T1000 (cell line): ENCODE measurements at places on chromosomes 3 and 15.
A peak's percentile ranks its signal among the peaks of the same experiment; 100 is the strongest.

GRCh38 chr3:159733194-159733860 is 255.3 kb upstream of the IL12A start:
- no peak for DNase-seq

GRCh38 chr3:189712906-189713483 is 81.8 kb downstream of the TP63 start:
- DNase-seq: no peak

DNA sequence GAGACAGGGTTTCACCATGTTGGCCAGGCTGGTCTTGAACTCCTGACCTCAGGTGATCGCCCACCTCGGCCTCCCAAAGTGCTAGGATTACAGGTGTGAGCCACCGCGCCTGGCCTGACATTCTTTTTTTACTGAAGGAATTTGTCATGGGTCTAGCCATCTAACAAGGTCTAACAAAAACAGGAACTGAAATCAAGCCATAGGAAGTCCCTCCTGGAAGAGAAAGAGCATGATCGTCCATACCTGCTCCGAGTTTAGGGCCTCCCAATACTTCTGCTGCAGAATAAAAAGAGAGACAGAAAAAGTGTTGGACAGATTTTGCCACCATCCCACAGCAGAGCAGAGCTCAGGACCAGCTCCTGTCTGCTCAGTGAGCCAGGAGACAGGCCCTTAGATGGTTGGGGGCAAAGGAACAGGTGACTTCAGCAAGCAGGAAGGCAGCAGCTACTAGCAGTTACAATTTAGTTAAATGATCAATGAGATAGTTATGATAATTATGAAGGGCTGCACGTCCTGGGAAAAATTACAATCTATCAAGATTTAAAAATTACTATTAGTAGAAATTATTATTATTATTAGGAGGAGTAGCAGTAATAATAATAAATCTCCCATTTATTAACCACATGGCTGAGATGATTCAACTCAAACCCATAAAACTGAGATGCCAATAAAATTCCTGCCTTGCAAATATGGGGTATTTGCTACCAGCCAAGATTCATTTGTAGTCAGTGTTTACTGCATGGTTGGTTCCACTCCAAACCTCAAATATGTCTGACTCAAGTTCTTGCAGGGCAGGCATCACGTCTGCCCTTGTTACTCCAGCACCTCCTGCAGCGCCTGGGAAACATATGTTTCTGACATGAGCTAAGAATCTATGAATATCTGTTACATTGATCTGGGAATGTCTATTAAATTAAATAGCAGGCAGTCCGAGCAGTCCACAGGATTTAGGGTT is 40.1 kb downstream of the TMEM44 start:
- peak; percentile 75 for DNase-seq

DNA sequence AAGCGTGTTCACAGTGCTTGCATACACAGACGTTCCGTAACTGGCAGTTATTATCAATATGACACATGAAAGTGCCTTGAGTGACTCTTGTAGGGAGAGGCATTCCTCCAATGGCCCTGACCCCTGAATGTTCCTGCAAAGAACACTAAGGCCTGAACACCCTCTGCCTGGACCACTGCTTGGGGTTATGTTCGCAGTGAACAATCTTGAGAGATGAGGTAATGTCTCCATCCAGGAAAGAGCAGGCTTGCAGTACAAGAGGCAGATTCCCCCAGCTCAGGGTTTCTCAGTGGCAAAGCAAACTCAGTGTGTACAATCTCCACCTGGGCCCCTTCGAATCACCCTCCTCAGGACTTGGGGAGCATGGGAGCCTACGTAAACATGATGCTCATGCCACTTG is 324.6 kb downstream of the MAGI1 start:
- no peak for DNase-seq

DNA sequence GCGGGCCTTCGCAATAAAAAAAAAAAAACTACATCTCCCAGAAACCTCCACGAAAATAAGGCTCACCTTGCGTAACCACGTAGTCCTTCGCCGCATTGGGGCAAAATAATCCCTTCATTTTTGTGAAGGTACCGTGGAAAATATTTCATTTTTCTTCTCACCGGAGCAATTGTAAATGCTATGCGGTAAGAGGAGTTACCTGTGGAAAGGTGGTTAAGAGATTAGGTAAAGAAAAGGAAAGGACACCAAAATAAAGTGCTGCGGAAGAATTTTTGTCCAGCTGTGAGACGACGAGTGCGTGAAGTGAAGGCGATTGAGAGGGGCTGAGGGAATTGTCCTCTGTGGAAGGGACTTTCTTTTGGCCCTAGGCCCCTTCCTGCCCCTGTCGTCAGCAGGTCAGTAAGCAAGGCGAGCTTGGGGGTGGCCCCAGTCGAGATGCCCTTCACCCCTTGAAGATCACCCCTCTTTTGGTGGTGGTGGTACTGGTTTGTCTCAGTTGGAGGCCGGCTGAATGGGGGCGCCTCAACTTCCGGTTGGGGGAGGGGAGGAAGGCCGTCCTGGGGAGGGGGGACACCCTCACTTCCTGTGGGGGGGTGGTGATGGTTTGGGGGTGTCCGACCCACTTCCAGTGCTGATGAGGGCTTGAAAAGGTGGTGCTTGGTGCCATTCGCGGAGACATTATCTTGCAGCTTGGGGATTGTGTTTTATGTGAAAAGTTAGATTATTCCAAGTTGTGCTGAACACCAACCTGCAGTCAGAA is at the start of gene HMG20A:
Gene HMG20A (plus strand): TSS at position 279 of the 760 bp plus-strand sequence. CDS start 37,520 bp downstream, outside the sequence.
- DNase-seq: peak; percentile 63

- DNase-seq: no peak
These were observed 103.4 kb downstream of the MINAR1 start for GRCh38 chr15:79535536-79535935.

GRCh38 chr3:51392355-51393133 is 1.5 kb downstream of the RBM15B start:
- DNase-seq: no peak

- no peak for DNase-seq
These were observed 13.1 kb downstream of the PLA2G4F start for GRCh38 chr15:42143356-42143755.

DNA sequence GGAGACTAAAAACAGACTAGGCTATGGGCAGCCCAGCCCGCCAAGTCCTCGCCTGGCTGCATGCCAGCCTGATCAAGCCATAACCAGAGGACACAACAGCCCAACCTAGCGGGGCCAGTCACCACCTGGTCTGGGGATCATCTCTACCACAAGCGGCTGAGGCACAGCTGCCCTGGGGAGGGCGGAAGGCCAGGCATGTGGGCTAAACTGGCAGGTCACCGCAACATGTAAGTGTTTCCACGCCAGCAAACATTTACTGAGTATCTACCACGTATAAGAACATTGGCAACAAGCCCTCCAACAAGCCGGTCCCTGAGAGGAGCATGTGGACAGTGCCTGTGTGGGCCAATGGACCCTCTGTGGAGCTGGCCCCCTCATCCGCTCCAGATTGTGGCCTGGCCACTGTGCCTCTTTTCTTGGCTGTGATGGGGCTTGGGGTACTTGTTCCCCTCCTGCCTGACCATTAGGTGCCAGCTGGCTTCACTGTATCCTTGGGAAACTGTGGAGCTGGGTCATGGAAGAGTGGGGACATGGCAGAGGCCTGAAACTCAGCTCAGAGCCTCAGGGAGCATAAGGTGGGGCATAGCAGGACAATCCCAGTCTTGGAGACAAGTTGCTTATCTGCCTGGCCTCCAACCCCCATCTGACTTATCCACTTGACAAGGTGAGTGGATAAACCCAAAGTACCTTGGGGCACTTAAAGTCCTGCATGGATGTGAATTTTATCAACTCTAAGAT is 9.0 kb downstream of the UBXN7 start:
- no peak for DNase-seq

DNA sequence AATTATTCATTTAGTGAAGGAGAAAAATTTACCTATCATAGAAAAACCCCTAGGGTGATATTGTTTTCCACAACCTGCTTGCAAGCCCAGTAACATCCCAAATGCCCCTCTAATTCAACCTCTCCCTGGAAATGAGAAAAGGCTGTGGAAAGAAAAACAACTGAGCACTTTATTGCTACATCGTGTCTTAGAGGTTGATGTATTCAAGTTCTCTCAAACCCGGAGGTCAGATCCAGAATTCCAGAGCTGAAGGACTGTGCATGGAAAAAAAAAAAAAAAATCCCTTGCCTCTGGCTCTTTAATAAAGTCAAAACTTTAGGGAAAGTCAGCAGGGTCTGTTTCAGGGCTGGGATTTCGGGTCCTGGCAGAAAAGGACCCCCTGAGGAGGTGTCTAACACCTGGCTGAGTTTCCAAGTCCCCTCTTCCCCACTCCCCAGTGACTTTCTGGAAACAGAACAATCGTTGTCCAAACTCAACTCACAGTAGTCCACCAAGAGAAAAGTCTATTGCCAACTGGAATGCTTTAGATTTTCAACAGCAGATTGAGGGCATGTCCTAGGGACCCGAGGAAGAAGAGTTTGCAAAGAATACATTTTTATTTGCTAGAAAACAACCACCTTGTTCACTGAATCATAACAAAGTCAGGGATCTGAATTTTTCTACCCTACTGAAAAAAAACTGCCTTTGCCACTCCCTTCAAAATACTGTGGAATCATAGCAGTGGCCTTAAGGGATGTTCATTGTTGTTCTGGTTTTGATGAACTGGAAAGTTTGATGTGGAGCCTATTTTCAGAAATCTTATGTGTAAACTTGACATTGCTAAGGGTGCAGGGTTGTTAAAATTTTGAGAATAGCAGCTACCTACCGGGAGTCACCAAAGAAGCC is 207.5 kb upstream of the ADAMTS9 start:
- no peak for DNase-seq

GRCh38 chr15:94259863-94260262 is 28.5 kb downstream of the MCTP2 start:
- no peak for DNase-seq

- no peak for DNase-seq
These were observed 479.5 kb upstream of the AGTR1 start for GRCh38 chr3:148218222-148218621.

DNA sequence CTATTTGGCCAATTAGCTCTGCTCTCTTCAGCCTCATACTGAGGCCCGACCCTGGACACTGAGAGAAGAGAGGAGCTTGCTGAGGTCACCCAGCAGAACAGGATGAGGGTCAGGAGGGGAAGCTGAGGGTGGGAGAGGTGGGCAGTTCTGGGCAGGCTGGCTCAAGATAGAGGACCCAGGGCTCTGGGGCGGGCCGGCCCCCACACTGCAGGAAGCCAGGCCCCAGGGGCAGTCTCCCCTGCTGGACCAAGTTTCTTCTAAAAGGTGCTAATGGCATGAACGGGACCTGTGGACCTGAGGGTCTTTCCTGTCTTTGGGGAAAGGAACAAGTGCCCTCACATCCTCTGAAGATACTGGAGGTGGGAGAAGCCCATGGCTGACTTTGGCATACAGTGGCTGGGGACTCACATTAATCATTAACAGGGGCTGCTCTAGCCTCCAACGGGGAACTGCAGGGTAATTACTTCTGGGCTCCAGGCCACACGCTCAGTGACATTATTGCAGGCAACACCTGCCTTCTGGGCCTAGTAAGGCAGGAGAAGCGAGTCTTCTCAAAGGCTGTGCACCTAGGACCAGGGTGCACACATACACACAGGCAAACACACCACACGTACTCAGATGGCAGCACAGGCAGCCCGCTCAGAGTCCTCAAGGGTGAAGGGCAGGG is 10.6 kb downstream of the HCN4 start:
- no peak for DNase-seq

- no peak for DNase-seq
These were observed 65.2 kb upstream of the SPPL2A start for GRCh38 chr15:50830477-50831354.

DNA sequence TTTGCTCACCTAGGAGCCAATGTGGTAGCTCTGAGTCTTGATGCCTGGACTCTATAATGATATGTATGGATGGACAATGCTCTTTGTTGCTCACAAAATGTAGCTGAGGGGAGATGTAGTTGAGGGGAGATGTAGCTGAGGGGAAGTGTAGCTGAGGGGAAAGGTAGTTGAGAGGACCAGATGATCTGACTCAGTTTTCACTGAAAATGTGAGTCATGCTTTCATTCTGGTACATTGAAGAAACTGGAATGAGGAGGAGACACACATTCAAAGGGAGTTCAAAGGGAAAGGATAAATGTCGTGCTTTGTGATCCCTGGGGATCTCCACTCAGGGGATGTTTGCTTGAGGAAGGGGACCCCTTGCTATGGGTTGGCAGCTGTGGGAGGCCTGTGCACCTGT is 302.9 kb upstream of the TRIM42 start:
- no peak for DNase-seq

- no peak for DNase-seq
These were observed 2.5 kb upstream of the GPR176 start for GRCh38 chr15:39922462-39923092.

DNA sequence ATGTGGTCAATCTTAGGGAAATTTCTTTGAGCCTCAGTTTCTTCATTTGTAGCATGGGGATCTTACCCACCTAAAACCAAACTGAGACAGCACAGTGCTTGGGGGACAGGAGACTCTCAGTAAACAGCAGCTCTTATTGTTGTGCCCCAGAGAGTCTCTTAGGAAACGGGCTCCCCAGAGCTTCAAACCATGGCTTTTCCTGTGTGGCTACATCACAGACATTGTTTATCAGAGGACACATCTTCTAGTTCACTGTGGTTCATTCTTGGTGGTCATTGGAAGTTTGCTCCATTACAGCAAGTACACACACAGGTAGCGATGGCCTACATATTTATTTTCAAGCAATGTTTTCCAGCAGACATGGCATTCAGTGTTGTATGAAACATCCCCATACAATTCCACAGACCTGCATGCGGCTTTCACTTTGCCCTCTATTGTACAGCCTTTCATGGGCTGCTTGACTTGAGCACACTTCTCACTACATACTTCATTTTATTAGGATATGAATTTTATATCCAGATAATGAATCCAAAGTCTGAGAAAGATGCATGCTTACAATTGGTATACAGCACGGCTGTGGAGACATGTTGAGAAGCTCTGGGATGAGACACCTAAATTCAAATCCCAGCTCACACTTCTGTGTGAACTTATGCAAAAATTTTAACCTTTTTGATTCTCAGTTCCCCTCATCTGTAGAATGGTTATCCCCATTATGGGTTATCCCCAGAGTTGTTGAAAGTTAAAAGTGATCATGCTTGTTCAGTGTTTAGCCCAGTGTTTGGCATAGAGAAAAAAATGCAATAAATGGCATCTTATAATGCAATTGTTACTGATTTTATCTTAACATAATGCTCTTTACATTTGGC is 84.8 kb upstream of the ICE2 start:
- DNase-seq: no peak

DNA sequence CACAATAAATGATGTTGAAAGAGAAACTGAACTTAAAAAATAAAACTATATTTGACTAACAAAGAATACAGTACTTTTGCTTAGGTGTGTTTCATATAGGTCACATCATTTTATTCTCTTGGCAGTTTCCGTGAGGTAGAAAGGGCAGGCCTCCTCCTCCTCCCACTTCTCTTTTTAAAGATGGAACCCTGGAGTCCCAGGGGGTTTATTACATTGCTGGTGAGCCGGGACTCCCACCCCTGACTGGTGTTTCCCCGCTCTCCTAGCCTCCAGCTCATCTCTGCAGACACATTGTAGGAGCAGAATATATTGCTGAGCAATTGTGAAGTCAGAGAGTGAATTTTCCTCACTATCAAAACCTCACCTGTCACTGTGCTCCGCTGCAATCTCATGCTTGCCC is 30.0 kb downstream of the ZDHHC23 start:
- no peak for DNase-seq

GRCh38 chr3:160481856-160482255 is 32.3 kb upstream of the TRIM59 start:
- DNase-seq: no peak

- no peak for DNase-seq
These were observed 63.2 kb upstream of the PYDC2 start for GRCh38 chr3:191397771-191398170.

- DNase-seq: no peak
These were observed 83.6 kb upstream of the TNIK start for GRCh38 chr3:171543759-171544300.

GRCh38 chr3:127034195-127034989 is 51.5 kb downstream of the PLXNA1 start:
- DNase-seq: no peak

- no peak for DNase-seq
These were observed 4.0 kb upstream of the TOPAZ1 start for GRCh38 chr3:44237665-44238064.
